ENCODE measurements at places on chromosomes 2 and 18. TPM values are rescaled to one million over a fixed set of nuclear protein-coding genes. Genes with fewer than 3 reads are reported as not detected.

DNA sequence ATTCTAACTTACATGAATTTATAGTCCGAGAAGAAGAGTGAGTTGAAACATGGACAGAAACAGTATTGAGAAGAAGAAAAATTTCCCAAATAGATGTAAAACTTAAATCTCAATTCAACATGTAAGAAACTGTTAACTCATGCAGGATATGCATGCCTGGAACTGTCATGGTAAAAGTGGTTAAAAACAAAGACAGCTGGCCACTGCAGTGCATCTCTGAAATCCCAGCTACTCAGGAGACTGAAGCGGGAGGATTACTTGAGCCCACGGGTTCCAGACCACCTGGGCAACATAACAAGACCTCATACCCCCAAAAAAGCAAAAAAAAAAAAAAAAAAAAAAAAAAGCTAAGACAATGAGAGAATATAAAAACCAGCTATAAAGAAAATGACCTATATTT, 93.0 kb upstream of the TTC27 start:
- no peak overlapping the region for H3K27ac ChIP-seq
- H3K4me3 ChIP-seq: no peak overlapping the region
- no peaks in the 10 kb centered on the region for H3K4me1 ChIP-seq
- peaks cover 54% of the 10 kb centered on the region for H3K36me3 ChIP-seq
- H3K27me3 ChIP-seq: no peaks in the 10 kb centered on the region

ZBTB7C gene
- not detected for total RNA-seq

- H3K27ac ChIP-seq: no peak overlapping the region
- no peaks in the 10 kb centered on the region for H3K27me3 ChIP-seq
- DNase-seq: no peak
- peaks cover 3% of the 10 kb centered on the region for H3K4me1 ChIP-seq
- H3K36me3 ChIP-seq: peaks cover 9% of the 10 kb centered on the region
- no peak overlapping the region for H3K4me3 ChIP-seq
Measured at GRCh38 chr2:39024833-39025232, 96.0 kb downstream of the SOS1 start.

DNA sequence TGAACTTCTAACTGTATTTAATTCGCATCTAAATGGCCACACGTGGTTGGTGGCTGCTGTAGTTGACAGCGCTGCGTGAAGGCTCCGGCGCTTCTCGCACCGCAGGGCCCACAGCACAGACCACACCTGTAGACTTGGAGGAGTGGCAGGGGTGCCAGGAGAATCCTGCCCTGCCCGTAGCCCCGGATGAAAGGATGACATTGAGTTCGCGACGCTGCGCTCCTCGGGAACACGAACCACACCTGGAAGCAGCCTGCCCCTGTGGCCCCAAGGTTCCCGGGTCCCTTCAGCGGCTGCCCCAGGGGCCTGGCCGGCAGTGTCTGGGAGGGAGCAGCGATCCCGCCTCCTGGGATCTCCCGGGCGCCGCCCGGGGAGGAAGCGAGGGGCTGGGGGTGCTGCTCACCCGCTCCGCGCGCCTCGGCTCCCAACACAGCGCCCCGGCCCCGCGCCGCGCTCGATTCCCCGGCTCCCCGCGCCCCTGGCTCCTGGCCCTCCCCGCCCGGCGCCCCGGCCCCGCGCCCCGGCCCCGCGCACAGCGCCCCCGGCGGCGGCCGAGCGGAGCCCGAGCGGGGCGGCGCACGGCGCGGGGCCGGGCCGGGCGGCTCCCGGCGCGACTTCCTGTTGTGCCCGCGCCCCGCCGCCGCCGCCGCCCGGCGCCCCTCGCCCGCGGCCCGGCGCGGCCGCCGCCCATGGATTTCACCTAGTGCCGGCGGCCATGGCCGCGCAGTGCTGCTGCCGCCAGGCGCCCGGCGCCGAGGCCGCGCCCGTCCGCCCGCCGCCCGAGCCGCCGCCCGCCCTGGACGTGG, at the start of gene RNPEPL1:
Gene RNPEPL1 (plus strand): TSS at position 613 of the 806 bp plus-strand sequence. CDS start 103 bp downstream, at position 716.
- no peaks in the 10 kb centered on the region for H3K27me3 ChIP-seq
- H3K36me3 ChIP-seq: peaks cover 16% of the 10 kb centered on the region
- H3K4me1 ChIP-seq: peaks cover 54% of the 10 kb centered on the region
- DNase-seq: peak; percentile 70

GALNT5 gene
- total RNA-seq: not detected

MC4R gene
- not detected for total RNA-seq

DNA sequence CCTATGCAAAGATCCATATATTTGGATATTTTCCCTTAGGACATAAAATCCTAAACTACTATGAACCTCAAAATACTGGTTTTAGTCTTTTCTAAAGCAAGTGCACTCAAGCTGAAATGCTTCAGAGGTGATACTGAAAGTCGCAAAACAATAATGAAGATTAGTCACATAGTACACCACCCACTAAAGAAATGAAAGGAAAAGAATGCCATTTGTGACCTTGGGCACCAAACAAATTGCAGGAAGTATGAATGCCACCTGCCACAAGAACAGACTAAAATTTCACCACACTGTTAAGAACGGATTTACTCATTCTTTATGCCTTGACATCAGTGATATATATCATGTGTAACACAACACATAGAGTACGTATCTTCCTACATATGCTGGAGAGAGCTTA, 161.5 kb downstream of the ZNF521 start:
- peaks cover 3% of the 10 kb centered on the region for H3K27me3 ChIP-seq
- DNase-seq: no peak
- no peaks in the 10 kb centered on the region for H3K36me3 ChIP-seq
- H3K4me1 ChIP-seq: no peaks in the 10 kb centered on the region

DNA sequence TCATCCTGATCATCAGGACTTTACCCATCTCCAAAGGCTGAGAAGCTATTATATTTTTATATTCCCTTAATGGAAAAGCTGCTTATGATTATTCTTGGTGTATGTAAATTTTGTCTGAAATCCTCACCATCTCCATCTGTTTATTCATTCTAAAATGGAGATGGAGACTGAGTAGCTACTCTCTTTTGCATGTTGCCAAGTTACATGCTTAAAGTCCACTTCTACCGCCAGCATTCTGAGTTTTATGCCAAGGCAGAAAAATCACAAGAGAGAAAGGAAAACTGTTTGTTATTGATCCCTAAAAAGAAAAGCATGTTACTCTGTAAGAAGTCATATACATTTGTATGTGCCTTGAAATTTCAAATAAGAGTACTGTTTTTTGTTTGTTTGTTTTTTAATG, 94.4 kb upstream of the NOSTRIN start:
- H3K4me1 ChIP-seq: peaks cover 2% of the 10 kb centered on the region
- no peak for DNase-seq
- H3K4me3 ChIP-seq: no peak overlapping the region
- no peak overlapping the region for H3K27ac ChIP-seq

VWA3B gene
- total RNA-seq: not detected

GRCh38 chr2:102592601-102593000, 26.8 kb upstream of the SLC9A2 start:
- no peak overlapping the region for H3K27ac ChIP-seq
- H3K36me3 ChIP-seq: no peaks in the 10 kb centered on the region
- DNase-seq: no peak
- no peaks in the 10 kb centered on the region for H3K4me1 ChIP-seq

TPO gene
- total RNA-seq: not detected

RTP5 gene
- total RNA-seq: not detected

- no peak overlapping the region for H3K27ac ChIP-seq
- peaks cover 18% of the 10 kb centered on the region for H3K27me3 ChIP-seq
- H3K36me3 ChIP-seq: no peaks in the 10 kb centered on the region
- H3K4me3 ChIP-seq: no peak overlapping the region
- DNase-seq: no peak
Measured at GRCh38 chr2:200216310-200216709, 90.2 kb upstream of the SPATS2L start.

EML4 gene
- 60.0 TPM for total RNA-seq

RGPD4 gene
- 0.87 TPM for total RNA-seq

ABCB11 gene
- total RNA-seq: not detected

PROC gene
- not detected for total RNA-seq

GRCh38 chr2:135999899-136000298, 14.5 kb upstream of the DARS1 start:
- H3K4me1 ChIP-seq: peaks cover 14% of the 10 kb centered on the region
- H3K36me3 ChIP-seq: peaks cover 15% of the 10 kb centered on the region
- DNase-seq: no peak
- no peaks in the 10 kb centered on the region for H3K27me3 ChIP-seq
- H3K27ac ChIP-seq: no peak overlapping the region
- H3K4me3 ChIP-seq: no peak overlapping the region

LOXHD1 gene
- total RNA-seq: 0.12 TPM

DNA sequence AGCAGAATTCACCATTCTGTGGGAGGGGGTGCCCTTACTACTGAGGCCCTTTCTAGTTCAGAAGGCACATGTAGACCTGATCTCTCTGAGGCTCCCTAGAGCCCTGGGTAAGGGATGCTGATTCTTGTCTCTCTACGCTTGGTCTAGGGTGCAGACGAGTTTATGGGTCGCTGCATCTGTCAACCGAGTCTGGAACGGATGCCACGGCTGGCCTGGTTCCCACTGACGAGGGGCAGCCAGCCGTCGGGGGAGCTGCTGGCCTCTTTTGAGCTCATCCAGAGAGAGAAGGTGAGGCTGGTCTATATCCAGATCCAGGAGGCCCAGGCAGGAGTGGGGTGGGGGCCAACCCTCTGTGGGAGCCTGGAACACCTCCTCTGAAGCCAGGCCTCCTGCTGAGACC, 147.2 kb downstream of the DYSF start:
- H3K27ac ChIP-seq: no peak overlapping the region
- H3K27me3 ChIP-seq: peaks cover 16% of the 10 kb centered on the region
- H3K4me3 ChIP-seq: no peak overlapping the region
- no peak for DNase-seq
- no peaks in the 10 kb centered on the region for H3K36me3 ChIP-seq

FEV gene
- not detected for total RNA-seq

DLX1 gene
- 0.10 TPM for total RNA-seq

- DNase-seq: no peak
Measured at GRCh38 chr2:223386189-223386588, 216.0 kb downstream of the SCG2 start.

DNA sequence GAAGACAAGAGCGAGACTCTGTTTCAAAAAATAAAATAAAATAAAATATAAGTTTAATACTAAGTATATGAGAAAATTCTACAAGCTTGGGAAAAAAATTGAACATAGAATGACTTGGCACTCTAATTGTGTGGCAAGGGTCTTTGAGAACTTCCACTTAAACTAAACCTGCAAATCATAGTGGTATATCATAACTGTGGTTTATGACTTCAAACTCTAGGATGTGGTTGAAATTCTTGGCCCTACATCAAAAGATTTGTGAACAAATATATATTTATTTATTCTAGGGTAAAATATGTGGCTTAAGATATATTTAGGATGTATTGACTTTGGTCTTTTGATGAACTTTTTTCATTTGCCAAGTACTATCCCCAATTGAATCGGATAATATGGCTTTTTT, 3.1 kb upstream of the FAM171B start:
- H3K4me1 ChIP-seq: peaks cover 9% of the 10 kb centered on the region
- no peak overlapping the region for H3K4me3 ChIP-seq
- no peak for DNase-seq
- peaks cover 6% of the 10 kb centered on the region for H3K36me3 ChIP-seq
- no peak overlapping the region for H3K27ac ChIP-seq

ADRA2B gene
- total RNA-seq: 0.30 TPM

KIDINS220 gene
- total RNA-seq: 22.8 TPM

DNA sequence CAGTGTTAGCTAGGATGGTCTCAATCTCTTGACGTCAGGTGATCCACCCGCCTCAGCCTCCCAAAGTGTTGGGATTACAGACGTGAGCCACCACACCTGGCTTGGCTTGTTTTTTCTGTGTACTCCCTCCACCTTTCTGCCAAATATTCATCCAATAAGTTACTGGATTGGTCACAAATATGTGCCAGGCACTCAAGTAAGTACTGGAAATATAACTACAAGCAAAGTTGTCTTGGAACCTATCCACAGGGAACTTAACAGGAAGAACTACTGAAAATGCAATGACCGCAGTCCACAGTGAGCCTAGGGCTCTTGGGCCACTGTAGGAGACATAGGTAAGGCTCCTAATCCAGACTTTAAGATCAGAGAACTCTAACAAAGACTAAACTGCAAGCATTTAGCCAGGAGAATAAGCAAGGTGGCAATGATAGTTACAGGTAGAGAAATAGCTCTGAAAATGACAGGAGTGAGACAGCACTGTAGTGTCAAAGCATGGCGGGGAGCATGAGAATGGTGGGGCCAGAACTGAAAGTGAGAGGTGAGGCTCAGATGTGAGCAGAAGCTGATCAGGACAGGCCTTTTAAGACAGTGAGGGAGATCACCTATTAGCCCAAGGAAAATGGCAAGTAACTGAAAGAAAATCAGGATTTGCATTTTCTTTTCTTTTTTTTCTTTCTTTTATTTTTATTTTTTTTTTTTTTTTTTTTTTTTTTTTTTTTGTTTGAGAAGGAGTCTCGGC, 252.1 kb downstream of the RBM43 start:
- no peak for DNase-seq
- H3K36me3 ChIP-seq: no peaks in the 10 kb centered on the region
- no peak overlapping the region for H3K27ac ChIP-seq
- H3K4me3 ChIP-seq: no peak overlapping the region
- no peaks in the 10 kb centered on the region for H3K4me1 ChIP-seq

DNA sequence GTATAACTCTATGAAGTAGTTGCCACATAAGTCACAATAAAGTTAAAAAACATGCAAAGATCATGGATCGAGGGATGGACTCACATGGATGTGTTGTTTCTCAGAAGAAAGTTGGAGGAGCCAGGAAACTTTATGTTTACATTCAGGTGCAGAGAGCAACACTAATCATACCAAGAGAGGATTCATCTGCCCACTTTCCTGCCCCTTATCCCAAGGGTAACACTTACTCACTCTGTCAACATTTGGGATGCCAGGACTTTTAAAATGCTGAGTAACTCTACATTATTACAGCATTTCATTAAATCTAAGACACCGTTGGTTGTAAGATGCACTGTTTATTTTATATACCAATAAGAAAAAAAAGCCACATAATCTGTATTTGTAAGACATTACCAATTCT, 170.4 kb downstream of the KCNE4 start:
- H3K4me1 ChIP-seq: no peaks in the 10 kb centered on the region
- H3K4me3 ChIP-seq: no peak overlapping the region
- DNase-seq: no peak

GRCh38 chr18:56505293-56505692, 133.1 kb downstream of the TXNL1 start:
- H3K27me3 ChIP-seq: peaks cover 5% of the 10 kb centered on the region
- H3K27ac ChIP-seq: no peak overlapping the region
- DNase-seq: no peak
- H3K36me3 ChIP-seq: no peaks in the 10 kb centered on the region
- H3K4me1 ChIP-seq: peaks cover 6% of the 10 kb centered on the region

HOXD1 gene
- not detected for total RNA-seq

TXNDC2 gene
- total RNA-seq: not detected

GRCh38 chr2:113986762-113987290, 96.9 kb downstream of the ACTR3 start:
- H3K4me3 ChIP-seq: no peak overlapping the region
- no peak overlapping the region for H3K27ac ChIP-seq
- no peaks in the 10 kb centered on the region for H3K4me1 ChIP-seq
- H3K36me3 ChIP-seq: peaks cover 7% of the 10 kb centered on the region
- H3K27me3 ChIP-seq: no peaks in the 10 kb centered on the region
- no peak for DNase-seq

KCNG2 gene
- total RNA-seq: not detected

- no peak overlapping the region for H3K27ac ChIP-seq
- H3K4me1 ChIP-seq: peaks cover 5% of the 10 kb centered on the region
- H3K27me3 ChIP-seq: no peaks in the 10 kb centered on the region
- H3K36me3 ChIP-seq: no peaks in the 10 kb centered on the region
Measured at GRCh38 chr2:36493306-36493705, 104.7 kb downstream of the FEZ2 start.

KIAA2012 gene
- total RNA-seq: not detected
